T-helper 1 cell (primary cell): ENCODE measurements at places on chromosomes 7 and 10.
A peak's percentile ranks its signal among the peaks of the same experiment; 100 is the strongest.

DNA sequence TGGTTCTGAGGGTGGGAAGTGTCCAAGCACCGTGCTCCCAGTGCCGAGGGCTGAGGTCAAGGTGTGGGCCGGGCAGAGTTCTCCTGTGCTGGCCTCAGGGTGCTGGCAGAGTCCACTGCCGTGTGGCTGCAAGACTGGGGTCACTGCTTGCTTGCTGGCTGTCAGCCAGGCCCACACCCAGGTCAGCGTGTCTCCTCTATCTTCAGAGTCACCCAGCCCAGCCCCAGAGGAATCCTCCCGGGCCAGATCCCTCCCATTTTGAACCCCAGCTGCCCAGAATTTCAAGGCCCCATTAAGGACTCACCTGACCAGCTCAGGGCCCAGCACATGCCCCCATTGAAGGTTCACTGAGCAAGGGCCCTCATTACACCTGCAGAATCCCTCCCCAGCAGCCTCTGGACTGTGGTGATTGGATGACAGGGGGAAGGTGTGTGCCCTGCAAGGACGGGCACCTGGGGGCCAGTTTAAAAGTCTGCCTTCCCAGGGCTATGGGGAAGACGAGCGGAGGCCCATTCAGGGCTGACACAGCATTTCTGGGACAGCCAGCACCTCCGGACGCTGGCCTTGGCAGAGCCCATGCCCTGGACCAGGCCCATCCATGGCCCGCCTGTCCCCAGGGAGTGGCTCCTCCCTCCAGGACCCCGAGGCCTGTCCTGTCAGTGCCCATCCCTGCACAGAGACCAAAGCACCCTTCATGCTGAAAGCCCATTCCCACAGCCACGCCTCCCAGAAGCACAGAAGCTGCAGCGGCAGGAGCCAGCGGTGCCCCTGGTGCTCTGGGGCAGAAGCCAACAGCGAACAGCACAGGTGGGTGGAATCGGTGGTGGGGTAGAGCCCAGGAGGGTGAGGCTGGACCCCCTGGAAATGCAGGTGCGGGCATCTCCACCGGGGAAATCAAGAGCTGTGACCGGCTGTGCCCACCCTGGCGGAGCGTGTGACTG, 45.1 kb upstream of the PPP2R2D start:
- DNase-seq: no peak

DNA sequence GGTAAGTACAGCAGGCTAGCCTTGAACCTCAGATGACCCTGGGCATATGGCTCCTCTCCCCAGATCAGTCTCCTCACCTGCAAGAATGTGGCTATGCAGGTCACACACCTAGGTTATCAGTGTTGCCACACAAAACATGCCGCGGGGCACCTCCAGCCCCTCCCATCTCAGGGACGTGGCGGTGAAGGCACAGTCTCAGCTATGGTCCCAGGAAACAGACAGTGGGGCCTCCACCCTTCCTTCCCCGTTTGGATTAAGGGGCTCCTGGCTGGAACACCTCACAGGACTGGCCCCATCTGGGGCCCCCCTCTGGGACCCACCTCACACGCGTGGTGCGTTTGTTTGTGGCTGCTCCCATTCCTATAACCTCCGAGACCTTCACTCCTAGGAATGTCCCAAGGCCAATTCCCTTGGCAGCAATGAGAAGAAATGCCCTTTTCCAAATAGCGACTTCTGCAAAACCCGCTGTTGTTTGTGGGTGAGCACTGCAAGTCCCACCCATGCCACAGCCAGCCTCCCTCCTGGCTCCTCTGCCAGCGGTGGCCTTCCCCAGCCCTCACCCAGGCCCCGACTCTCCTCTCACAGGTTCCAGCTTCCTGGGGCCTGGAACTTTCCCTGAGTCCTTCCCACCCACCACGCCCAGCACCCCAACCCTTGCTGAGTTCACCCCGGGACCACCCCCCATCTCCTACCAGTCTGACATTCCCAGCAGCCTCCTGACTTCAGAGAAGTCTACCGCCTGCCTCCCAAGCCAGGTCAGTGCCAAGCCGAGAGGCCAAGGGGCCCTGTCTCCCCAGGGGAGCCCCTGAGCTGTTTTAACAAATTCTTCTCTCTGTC, 17.1 kb downstream of the ZMIZ2 start:
- DNase-seq: no peak

DNA sequence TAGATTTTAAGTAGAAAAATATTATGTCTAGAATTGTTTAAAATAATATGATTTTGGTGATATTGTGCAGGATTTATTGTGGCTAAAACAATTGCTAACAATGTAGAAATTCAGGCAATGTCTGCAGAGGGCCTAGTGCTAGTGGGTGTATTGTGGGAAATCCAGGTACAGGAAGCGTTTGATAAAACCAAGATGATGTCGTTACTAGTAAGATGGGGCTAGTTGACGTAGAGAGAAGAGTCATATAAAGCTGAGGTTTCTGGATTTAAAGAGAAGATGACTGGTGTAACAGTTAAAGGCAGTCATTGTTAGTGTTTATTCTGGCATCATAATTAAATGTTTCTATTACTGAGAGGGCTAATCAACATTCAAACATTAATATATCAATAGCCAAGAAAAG, 43.5 kb downstream of the ADK start:
- no peak for DNase-seq

GRCh38 chr10:103637927-103638557, 144.5 kb downstream of the NEURL1 start:
- DNase-seq: no peak

- no peak for DNase-seq
Observed at GRCh38 chr10:5888351-5888750, 1.3 kb downstream of the ANKRD16 start.

GRCh38 chr7:47643716-47644400, 61.9 kb upstream of the TNS3 start:
- DNase-seq: no peak

GRCh38 chr7:31478721-31479120, 35.2 kb upstream of the ITPRID1 start:
- no peak for DNase-seq

- no peak for DNase-seq
Observed at GRCh38 chr7:47428768-47429472, 153.0 kb downstream of the TNS3 start.

- DNase-seq: no peak
Observed at GRCh38 chr10:116620423-116621400, at the start of gene PNLIPRP2. PNLIPRP2 (plus strand) TSS chr10:116620953.

GRCh38 chr10:103040418-103040817, 122.3 kb downstream of the CNNM2 start:
- no peak for DNase-seq

- no peak for DNase-seq
Observed at GRCh38 chr10:13346283-13347042, 1.6 kb downstream of the SEPHS1 start.

DNA sequence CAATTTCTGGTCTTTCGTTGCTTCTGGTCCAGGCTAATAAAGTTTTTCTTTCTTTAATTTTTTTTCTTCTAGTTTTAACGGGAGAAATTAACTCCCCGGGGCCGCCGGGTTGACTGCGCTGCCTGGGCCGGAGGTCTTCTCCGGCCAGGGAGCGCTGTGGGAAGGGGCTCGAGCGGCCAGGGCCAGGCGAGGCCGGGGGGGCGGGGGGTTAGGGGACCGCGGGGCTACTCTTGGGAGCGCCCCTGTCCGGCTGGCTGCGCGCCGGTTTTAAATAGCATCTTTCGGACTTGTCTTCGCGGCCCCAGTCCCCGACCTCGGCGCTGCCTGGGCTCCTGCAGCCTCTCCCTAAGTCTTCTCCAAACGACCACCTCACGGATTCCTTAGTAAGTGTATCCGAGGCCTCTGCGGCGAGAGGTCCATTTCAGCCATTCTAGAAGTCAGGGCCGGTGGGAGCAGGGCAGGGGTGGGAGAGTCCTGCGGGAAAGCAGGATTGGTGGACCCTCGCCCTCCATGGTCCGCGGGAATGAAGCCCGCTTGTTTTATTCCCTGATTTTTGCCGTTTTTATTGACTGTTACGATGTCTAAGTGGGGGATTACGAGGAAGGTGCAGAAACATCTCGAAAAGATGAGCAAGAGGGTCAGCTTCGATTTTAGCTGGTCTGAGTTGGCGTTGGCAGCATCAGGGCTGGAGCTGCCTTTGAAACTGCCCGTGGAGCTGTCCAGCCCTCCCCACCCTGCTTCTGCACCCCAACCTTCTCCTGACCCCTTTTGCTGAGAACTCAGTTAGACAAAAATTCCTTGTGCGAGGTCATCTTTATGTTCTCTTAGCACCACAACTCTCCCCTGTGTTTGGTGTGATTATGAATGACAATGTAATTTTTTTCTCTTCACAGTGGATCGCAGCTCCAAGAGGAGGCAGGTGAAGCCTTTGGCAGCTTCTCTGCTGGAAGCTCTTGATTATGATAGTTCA, 555 bp downstream of the PHF14 start:
- DNase-seq: peak; percentile 14

DNA sequence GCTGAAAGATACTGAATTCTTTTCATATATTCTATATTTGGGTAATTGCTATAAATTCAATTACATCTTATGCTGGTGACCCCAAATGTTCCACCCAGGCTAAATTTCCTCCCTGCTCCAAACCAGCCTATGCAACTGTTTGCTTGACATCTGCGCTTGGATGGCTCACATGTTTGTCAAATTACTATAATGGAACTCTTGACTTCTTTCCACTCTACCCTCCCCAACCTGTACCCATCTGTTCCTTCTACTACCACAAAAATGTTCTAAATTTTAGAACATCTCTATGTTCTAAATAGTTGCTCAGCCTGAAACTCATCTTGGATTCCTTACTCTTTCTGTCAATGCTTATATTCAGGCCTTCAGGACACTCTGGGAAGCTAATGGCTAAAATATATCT, 249.9 kb upstream of the SMIM30 start:
- no peak for DNase-seq

DNA sequence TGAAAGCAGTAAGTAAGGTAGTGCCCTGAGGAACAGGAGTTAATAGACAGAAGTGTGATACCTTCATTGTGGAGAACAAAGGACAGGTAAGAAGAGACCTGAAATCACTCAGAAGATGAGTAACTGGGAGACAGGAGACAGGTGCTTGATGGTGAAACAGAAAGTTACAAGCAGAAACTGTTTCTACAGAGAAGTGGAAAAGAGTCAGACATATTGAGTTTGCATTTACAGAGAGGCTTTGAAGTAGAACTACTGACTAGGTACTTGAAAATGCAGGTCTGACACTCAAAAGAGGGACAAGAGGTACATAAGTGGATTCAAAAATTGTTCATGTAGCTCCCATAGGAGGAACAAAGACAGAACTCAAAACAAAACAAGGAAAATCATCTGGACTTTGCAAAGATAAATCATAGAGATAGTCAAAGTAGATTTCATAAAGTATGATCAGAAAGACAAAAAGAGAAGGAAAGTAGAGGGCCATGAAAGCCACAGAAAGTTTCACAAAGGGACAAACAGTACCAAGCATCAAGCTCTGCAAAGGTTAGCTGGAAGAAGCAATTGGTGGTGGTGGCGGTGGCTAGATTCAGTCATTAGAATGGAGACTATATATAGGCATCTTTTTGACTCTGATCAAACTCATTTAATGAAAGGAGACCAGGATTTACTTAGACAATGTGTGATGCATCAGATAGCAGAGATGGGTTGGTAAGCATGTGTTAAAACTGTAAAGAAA, 198.4 kb downstream of the PCLO start:
- no peak for DNase-seq

GRCh38 chr10:97731346-97732051, 5.4 kb upstream of the ZFYVE27 start:
- DNase-seq: peak; percentile 58

DNA sequence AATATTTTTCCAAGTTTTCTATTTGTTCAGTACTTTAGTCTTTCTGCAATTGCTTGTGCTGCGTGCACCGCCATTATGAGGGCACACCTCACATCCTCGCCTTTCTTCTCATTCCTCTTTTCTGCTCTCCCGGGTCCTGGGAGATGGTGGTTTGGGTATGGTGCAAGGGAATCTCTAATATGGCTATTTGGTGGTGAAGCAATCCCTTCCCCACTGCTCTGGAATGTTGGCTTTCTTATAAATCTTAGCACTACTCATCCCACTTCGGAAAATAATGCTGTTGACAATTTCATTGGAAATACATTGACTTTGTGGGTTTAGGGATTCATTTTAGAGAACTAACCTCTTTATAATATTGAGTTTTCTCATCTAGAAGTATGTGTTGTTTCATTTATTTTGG, 1.9 kb upstream of the GCK start:
- no peak for DNase-seq

DNA sequence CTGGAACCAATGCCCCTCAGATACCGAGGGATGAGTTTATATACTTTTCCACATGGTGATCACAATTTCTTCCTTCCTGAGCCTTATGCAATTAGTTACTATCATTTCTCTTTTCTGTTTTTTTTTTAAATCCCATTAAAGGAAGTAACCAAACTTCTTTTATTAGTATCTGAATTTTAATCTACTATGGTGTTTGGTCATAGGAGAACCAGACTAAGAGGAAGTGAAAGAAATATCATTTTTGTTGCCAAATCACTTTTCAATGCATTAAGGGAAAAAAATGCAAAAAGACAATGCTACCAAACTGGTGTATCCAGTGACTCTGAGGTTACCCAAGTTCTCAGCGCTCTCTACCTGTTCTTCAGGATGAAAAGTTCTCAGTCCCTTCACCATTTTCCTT, 167.7 kb downstream of the NXPH1 start:
- DNase-seq: no peak

GRCh38 chr10:89540420-89540949, 5.1 kb upstream of the SLC16A12 start:
- no peak for DNase-seq

DNA sequence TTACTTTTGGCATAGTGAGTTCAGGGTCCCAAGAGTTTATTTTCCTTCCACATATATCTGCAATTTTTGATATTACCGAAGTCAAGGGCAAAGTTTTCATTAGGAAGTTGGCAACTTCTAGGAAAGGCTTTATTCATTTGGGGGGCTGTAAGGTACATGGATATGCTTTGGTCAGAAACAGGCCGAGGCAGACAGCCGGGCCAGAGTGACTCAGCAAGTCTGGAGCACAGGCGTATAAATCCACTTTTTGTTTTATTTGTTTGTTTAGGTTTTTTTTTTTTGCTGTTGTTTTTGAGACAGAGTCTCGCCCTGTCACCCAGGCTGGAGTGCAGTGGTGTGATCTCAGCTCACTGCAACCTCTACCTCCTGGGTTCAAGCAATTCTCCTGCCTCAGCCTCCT, 3.7 kb downstream of the ZNF680 start:
- no peak for DNase-seq

GRCh38 chr7:31058122-31058521, 6.0 kb downstream of the ADCYAP1R1 start:
- no peak for DNase-seq

DNA sequence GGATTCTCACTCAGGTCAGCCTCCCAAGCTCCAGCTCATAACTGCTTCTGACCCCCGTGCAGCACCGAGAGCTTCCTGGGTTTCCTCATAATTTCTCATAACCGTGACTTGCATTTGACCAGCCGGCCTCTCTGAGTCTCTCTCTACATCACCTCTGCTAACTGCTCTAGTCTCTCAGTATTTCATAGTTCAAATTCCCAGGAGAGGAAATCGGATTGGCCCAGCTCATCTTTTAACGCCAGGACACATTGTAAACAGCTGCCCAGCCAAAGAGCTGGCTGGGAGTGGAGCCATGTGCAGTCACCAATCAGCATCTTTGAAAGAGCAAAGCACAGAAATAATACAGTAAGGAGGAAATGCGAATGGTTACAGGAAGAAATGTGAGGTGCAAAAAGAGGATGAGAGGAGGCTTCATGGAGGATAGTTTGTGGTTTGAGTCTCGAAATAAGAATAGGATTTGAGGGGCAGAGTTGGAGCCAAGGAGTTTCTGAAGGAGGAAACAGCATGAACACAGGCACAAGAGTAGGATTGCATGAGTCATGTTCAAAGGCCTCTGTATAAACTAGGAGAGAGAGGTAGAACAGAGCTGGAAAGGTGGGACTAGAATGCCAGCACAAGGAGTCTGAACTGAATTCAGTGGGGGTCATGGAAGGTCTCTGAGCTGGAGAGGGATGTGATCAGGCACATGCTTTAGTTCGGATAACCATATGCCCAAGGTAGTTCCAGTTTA, 15.2 kb upstream of the LBX1 start:
- DNase-seq: no peak
